ENCODE measurements at places on chromosomes 11 and 22.

DNA sequence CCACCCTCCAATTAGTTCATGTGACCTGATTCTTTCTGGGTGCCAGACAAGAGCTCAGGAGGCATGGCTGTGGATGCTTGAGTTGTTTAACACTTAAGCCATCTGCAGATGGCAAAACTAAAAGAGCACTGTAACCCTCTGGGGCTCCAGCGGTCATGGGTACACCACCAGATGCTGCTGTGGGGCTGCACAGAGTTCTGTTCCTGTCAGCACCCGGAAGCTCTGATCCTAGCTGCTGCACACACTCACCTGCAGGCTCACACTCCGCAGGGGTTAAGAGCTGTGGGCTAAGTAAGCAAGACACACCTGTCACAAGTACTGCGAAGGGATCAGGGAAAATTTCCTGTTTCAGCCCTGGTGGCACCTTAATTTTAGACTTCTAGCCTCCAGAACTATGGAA lies 307.8 kb downstream of the C11orf87 start:
- DNase-seq = no peak

DNA sequence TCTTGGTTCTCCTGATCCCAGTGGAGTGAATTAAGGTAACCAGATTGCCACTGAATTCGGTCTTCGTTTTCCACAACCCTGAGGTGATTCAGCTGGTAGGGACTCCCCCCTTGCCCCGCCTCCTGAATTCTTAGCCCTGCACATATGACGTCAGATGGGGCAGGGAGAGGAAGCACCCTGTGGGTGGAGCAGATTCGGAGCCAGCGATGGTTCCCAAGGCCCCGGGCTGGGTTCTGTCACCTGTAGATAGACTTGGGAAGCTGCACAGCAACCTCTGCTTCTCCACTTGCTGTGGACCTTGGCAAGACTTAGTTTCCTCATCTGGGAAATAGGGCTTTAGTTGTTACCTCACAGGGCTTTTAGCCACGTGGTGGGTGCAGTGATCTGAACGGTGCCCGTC lies 67.8 kb downstream of the CTTN start:
- peak; percentile 37 for DNase-seq

DNA sequence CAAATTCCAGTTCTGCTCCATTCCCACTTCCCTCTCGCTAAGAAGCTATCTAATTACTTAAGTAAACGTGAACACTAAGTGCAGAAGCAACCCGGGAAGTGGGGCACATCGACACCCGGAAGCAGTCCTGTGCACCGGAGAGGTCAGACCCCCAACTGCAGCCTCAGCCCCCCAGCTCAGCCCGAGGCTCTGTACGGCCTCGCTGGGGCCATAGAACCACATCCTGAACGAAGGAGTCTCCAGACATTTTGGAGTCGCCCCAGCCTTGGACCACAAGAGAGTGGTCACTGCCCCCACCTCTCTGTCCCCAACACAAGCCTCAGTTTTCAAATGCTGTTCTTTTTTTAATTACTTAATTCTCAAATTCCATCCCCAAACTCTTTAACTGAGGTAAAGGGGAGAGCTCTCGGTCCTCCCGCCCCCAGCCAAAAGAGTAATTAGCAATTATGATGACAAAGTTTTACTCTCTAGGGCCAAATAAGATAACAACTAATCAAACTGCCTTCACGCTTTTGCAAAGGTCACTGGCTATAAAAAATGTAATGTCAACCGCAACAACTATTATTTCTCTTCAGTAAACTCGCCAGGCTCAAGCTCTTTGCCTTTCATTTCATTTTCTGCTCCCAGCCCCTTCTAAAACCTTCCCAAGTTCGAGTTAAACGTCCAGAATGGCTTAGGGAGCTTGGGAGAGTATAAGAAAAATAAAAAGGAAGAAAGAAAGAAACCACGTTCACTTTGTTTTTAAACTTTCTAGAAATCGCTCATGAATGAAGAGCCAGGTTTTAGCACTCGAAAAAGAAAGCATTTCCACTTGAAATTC lies 2.2 kb downstream of the PAX6 start:
- DNase-seq = no peak

DNA sequence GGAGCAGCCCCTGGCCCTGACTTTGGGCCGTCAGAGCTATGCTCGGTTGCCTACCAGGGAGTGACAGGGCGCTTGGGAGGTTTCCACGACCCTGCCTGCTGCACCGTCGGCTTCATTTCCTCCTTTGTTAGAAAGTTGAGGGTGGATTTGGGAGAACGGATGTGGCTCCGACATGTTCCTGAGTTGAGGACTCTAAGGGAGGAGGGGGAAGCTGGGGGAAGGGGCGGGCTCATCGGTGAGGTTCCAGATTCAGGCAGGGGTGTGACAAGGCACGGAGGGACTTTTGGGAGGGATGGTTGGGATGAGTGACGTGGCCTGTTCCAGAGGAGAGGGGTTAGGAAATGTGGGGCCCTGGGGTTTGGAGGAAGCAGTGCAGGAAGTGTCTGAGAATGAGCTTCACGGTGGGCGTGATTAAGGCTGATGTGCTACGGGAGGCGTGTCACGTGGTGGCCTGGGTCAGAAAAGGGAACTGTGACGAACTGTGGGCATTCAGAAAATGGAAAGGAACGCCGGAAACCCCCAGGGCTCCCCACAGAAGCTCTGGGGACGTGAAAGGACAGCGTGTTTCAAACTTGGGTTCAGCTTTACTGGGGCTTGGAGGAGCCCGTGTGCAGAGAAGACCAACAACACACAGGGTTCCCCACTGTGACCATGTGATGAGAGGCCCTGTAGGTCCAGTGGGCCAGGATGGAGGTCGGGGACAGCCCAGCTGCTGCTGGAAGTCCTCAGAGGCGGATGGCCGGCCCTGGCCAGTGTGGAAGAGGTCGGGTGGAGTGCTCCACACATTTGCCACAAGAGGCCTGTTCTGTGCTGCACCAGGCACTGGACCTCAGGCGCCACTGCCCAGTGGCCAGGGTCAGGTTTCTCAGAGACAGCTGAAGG lies 2.8 kb downstream of the PARVB start:
- peak; percentile 80 for DNase-seq

Data from stimulated activated CD4-positive, alpha-beta T cell treated with anti-CD3 and anti-CD28 coated beads, Interleukin-15, amount 100 ng/mL, for 24 hours (primary cell).